Choroid plexus epithelial cell (primary cell): ENCODE measurements at places on chromosomes 12 and 14.

DNA sequence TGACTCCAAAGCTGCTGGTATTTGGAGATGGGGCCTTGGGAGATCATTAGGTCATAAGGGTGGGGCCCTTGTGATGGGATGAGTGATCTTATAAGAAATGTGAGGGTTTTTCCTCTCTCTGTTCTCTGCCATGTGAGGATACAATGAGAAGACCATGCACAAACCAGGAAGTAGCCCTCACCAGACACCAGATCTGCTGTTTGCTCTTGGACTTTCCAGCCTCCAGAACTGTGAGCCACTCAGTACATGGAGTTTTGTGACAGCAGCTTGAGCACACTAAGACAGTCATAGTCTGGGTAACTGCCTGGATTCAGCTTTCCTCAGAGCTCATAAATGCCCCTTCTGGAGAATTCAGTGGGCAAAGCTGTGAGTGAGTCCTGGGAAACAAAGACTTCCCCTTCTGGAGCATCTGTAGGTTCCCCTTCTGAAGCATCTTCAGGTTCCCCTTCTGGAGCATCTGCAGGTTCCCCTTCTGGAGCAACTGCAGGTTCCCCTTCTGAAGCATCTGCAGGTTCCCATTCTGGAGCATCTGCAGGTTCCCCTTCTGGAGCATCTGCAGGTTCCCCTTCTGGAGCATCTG is 11.0 kb upstream of the PPP4R3A start:
- DNase-seq: no peak

- DNase-seq: no peak
Measured at GRCh38 chr14:51022769-51023168, 72.1 kb downstream of the TRIM9 start.

- no peak for DNase-seq
Measured at GRCh38 chr12:29692237-29692636, 91.5 kb downstream of the TMTC1 start.

GRCh38 chr14:99216191-99216590 is 55.8 kb downstream of the BCL11B start:
- DNase-seq: no peak

- DNase-seq: no peak
Measured at GRCh38 chr14:36217732-36218131, 41.2 kb upstream of the PTCSC3 start.

DNA sequence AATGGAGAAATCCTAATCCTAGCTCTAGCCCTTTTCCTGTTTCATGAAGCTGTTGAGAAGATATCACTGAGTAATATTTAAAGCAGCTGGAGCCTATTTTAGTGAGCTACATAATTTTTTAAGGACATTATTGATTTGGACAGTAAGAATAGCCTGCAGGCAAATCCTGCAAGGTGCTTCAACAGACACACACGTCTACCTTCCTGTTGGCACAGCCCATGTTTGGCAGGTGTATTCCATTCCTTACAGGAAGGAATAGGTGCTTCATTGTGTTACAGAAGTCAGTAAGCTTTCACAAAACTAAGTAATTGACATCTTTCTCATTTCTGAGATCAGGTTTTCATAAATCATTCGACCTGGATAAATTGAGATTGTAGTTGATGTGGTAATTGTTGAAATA is 50.6 kb downstream of the FOXA1 start:
- DNase-seq: no peak

DNA sequence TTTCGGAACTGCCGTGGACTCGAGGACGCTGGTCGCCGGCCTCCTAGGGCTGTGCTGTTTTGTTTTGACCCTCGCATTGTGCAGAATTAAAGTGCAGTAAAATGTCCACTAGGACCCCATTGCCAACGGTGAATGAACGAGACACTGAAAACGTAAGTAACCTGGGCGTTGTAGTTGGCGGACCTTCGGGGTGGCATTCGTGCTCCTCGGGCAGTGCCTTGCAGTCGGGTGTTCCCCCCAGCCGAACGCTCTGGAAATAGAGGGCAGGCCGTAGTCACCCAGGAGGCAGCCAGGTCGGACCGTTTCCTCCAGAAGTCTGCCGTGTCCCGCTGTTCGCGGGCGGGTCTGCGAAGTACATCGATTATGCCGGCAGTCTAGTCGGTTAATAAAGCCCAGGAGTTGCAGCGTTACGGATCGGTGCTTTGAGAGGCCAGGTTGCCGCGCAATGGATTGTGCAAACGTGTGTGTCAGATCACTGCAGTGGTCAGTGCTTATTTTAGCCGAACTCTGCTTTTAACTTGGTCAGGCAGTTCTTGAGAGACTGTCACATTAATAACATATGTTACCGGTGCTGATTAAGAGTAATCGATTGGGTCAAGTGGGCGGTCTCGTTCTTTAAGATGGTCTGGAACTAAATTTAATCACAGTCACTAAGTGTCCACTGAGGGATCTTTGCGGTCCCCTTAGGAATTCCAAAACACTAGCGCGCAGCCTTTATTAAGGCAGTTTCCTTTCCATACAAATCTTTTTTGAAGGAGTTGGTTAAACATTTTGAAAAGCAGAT is 906 bp downstream of the MARK3 start:
- peak; percentile 47 for DNase-seq
